Stimulated activated CD4-positive, alpha-beta T cell treated with anti-CD3 and anti-CD28 coated beads, Interleukin-12 subunit alpha, Interleukin-12 subunit beta, amount 100 ng/mL, for 48 hours (primary cell): ENCODE measurements at places on chromosomes 3 and 15.

- no peak for DNase-seq
Observed at GRCh38 chr3:188298585-188298984, 144.6 kb downstream of the LPP start.

DNA sequence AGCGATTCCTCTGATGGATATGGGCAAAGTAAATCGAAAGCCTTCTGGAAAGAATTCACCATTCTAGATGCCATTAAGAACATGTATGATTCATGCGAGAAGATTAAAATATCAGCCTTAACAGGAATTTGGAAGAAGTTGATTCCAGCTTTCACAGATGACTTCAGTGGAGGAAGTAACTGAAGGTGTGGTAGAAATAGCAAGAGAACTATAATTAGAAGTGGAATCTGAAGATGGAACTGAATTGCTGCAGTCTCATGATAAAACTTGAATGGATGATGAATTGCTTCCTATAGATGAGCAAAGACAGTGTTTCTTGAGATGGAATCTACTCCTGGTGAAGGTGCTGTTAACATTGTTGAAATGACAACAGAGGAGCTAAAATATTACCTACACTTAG is 30.1 kb upstream of the TBC1D23 start:
- DNase-seq: no peak

DNA sequence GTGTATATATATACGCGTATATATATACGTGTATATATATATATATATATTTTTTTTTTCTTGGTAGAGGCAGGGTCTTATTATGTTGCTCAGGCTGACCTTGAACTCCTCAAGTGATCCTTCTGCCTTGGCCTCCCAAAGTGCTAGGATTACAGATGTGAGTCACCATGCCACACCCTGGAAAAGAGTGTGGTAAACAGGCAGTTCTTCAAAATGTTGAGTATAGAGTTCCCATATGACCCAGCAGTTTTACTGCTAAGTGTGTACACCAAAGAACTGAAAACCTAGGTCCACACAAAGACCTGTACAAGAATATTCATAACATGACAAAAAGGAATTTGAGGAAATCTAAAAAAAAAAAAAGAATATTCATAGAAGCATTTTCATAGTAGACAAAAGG is 71.8 kb upstream of the GCNT3 start:
- no peak for DNase-seq

DNA sequence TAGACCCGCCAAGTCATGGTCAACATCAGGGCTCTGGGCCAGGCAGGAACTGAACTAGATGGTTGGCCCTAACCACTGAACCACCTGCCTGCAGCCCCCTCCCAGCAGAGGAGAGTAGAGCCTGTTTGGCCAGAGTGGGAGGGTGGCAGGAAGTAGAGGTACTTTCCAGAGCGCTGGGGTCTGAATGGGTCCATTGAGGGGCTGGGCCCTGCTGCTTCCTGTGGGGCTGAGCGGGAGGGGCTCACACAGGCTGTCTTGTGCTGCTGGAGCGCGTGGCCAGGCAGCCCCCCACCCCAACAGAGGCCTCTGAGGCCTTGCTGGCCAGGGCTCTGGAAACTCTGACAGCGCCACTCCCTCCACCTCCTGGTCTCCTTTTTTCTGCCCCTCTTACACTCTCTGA is 17.4 kb downstream of the CSPG4 start:
- DNase-seq: no peak

DNA sequence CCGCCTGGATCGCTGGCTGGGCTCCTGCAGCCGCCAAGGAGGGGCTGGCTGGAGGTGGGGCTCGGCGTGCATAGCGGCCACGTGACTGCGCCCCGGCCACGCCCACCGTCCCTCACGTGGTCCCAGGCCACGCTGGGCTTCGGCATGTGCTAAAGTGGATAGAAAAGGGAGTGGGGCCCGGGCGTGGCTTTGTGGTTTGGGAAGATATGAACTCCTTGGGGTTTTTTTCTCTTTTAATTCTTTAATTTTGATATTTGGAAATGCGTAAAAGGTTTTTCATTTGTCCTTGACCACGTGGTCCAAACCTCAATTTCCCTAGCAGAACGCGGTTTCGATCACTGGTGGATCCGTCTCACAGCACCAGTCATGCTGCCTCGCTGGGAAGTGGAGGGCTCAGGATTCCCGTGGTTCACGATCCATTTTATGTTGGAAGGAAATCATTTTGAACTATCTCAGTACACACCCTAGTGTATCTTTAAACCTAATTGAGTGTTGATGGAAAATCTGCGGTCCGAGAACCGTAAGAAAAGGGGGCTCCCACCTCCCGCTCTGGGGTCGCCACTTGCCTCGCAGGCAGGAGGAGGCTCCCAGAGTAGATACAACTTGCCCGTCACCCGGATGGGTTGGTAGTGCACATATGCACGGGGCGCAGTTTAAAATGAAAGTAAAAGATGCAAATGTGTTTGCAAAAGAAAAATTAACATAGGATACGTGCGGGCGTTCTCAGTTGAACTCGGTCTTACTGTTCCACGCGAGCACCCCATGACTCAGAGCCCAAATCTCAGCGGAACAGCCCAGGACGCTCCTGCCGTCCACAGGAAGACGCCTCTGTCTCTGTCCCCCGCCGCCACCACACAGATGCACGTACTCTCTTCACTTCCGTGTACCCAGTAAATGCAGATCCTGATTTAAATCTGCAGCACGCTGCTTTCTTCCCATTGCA is 141.9 kb downstream of the PGPEP1L start:
- peak; percentile 59 for DNase-seq

DNA sequence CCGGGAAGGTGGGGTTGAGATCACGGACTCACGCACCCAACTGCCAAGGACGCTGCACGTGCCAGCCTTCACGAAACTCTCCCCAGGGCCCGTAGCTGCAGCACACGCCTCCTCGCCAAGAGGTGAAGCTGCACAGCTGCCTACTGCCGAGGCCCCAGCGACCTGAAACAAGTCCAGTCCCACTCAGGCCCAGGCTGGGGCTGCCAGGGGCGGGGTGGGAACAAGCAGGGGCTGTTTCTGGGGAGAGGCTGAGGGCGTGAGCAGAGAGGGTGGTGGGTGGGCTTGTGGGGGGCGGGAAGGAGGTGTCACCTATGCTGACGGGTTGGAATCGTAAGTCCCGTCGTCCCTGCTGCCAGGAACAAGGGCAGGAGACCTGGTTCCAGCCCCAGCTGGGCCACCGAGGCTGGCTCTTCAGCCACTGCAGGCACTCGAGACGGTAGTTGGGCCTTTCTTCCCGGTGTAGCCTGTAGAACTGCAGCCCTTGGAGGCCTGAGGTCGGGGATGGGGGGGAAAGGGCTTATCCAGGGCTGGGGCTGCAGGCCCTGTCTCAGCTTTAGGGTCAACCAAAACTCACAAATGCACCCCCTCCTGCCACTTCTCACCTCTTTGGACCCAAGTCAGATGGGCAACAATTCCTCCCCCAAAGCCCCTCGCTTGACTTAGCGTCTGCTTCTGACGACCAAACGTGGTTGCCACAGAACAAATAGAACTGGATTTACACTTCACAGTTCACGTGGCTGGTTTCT is 44.4 kb downstream of the MUC20 start:
- DNase-seq: no peak

- no peak for DNase-seq
Observed at GRCh38 chr3:9795207-9795606, 2.3 kb downstream of the ARPC4 start.

DNA sequence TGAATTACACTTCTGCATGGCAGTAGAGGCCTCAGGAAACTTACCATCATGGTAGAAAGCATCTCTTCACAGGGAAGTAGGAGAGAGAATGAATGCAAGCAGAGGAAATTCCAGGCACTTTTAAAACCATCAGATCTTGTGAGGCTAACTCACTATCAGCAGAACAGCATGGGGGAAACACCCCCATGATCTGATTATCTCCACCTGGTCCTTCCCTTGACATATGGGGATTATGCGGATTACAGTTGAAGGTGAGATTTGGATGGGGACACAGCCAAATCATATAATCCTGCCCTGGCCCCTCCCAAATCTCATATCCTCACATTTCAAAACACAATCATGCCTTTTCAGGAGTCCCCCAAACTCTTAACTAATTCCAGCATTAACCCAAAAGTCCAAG is 691.1 kb downstream of the SI start:
- no peak for DNase-seq

- DNase-seq: no peak
Observed at GRCh38 chr3:88282528-88283241, 132.9 kb downstream of the C3orf38 start.

GRCh38 chr3:188021502-188022040 is 132.4 kb upstream of the LPP start:
- DNase-seq: no peak

DNA sequence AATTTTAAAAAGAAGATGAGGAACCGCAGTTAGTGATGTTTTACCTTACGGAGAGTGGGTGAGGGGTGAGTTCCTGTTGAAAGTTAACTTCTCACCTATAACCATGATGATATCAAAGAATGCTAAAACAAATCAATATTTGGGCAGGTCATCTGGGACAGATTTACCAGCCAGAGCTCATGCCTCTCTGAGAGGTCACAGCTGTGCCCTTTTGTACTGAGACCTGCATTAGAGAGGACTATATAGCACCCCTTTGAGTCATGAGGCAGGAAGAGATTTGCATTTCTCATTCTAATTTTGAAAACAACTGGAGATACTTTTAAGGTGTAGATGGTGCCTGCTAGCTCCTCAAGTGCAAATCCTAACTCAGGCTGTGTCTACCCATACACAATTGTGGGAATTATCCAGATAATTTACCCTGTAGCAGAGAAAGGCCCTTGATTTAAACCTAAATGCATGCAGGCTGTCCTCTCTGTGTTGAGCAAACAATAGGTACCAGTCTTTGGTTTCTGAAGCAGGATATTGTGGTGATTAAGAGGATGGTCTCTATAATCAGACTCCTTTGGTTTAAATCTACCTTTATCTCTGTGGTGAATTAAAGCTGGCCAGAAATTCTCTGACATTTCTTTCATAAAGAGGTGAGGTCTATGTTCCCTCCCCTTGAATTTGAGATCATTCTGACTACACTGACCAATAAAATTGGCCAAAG is 5.8 kb upstream of the TM4SF4 start:
- DNase-seq: no peak

- DNase-seq: no peak
Observed at GRCh38 chr3:29614954-29615353, 334.1 kb downstream of the RBMS3 start.

DNA sequence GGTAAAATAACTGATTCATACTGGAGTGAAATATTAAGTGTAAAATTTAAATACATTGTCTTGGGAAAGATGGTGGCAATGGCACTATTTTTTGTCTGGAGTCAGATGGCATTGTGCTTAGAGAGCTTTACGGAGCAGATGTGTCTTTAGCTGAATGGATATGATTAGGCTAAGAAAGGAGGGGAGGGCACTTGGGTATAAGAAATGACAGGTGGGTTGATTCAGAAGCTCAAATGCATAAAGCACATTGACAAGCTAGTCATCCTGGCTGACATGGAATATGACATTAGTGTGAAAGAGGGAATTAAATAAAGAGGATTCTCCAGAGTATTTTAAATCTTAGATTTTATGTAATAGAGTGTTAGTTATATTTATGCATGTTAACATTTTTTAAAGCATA is 570.1 kb upstream of the CBLB start:
- DNase-seq: no peak

DNA sequence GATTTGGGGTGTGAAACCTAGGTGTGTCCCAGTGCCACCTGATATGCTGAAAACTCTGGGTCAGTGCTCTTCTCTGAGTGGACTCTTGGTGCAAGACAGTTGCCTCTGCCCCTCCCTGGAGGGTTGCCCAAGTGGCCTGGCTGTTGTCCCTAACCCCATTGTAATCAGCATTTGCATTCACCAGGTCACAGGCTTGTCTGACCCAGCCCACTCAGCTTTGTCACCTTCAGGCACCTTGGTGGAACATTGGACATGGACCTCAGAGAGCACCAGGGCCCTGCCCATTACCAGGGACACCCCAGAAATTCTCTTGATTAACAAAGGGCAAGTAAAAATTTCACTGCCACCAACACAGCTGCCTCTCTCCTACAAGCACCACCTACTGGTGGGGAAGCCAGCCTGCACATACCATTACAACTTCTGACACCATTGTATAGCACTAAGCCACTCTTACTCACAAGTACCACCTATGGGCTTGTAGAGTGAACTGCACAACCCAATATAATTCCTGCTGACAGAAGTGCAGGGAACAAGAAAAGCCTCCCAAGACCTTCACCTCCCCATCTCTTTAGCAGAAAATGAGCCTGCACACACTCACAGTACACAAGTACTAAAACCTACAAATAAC is 324.6 kb downstream of the EPHA6 start:
- no peak for DNase-seq

GRCh38 chr3:123723522-123724168 is 138.8 kb upstream of the HACD2 start:
- peak; percentile 20 for DNase-seq

DNA sequence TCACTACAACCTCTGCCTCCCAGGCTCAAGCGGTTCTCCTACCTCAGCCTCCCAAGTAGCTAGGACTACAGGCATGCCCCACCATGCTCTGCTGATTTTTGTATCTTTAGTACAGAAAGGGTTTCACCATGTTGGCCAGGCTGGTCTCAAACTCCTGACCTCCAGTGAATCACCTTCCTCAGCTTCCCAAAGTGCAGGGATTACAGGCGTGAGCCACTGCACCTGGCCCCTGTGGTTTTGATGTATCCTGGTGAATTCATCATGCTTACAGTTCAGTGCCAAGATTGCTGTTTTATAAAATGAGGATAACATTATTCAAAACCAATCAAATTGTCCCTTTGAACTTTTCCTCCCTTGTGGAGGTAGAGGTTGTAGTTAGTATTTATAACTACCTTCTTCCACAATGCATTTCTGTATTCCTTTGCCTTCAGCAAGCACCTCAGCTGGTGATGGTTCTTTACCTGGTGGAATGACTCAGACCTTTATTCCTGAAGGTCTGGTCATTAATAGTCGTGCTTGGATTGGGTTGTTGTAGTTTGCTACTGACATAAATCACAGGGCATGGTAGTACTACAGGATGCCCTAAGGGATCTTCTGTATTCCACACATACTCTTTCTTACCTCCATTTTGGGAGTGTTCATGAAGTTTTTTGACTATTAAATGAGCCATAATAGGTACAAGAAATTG is 76.9 kb downstream of the UBP1 start:
- DNase-seq: no peak
